ENCODE measurements at places on chromosomes 2 and 18. TPM values are rescaled to one million over a fixed set of nuclear protein-coding genes. Genes with fewer than 3 reads are reported as not detected.

DNA sequence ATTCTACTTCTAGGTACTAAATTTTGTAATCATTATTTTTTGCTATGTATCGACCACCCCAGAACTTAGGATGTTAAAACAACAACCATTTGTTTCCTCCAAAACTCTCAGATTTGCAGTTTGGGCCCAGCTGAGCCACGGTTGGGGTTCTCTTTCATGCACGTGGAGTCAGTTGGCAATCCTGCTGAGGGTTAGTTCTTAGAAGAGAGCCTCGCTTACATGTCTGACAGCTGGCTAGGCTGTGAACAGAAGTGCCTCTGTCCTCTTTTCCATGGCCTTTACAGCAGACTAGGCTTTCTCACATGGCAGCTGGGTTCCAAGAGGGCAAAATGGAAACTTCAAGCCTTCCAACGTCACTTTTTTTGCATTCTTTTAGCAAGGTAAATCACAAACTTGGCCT, 9.3 kb upstream of the RGPD4 start:
- no peak for DNase-seq

DNA sequence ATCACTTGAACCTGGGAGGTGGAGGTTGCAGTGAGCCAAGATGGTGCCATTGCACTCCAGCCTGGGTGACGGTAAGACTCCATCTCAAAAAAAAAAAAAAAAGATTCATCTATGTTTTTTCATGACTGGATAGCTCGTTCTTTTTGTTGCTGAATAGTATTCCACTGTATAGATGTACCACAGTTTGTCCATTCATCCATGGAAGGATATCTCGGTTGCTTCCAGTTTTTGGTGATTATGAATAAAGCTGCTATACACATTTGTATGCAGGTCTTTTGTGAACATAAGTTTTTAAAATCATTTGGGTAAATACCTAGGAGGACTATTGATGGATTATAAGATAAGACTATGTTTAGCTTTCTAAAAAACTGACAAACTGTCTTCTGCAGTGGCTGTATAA, 90.8 kb downstream of the ACOXL start:
- DNase-seq = no peak

DNA sequence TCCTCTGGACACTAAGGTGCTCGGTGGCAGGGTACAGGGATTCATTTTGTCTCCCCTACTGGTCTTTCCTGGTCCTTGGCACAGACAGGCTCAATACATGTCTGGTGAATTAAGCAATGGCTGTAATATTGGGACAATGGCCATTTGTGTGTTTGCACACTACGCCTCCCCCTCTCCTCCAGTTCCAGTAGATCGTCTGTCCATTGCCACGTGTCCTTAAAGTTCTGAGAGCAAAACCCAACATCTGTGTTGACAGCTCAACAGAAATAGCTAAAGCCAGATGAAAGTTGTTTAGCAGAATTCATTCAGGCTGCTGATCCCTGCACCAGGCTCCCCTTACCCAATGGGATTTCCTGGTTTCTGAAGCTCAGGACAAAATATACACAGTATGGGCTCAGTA, 9.0 kb upstream of the FABP1 start:
- no peak for DNase-seq

GRCh38 chr2:186984966-186985365, 136.0 kb upstream of the ZSWIM2 start:
- DNase-seq = no peak

DNA sequence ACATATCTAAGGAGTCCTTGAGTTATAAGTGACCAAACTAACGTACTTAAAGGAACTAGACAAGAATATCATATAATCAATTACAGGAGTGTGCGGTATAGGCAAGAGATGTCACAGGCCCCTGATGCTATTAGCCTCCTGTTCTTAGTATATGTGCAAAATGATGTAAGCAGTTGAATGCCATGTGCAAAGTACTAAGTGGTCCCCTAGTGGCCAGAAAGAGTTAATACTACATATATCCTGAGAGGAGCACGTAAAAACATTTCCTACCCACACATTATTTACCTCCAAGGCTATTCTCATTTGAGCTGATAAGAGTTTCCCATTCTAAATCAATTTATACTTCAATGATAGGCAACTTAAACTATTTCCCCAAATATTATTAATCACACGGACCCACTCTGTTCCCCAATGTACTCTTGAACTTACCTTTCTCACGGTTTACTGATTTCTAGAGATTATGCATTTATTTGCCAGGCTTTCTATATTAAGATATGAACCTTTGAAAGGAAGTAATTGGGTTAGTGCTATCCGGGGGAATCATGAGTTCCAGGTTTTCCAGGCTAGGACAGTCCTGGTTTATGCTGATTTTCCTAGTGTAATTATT, 158.0 kb upstream of the KLHL14 start:
- DNase-seq = peak; percentile 72

DNA sequence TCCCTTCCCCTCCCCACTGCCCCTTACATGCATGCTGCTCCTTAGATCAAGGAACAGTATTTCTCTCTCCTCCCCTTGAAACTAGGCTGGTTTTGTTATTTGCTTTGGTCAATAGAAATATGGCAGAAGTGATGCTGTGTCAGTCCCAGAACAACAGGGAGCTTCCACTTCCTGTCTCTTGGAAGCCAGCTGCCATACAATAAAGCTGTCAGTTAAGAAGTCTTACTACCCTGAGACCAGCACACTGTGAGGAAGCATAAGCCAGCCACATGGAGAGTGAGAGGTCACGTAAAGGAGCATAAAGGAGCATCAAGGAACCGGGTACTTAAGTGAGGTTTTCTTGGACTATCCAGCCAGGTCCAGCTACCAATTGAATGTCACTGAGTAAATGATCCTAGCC, 126.6 kb downstream of the NOL4 start:
- no peak for DNase-seq

GRCh38 chr18:32303400-32303799, 113.6 kb downstream of the MEP1B start:
- DNase-seq = no peak

The OTX1 gene
- total RNA-seq = 0.64 TPM

- no peak for DNase-seq
Observed at GRCh38 chr18:34548120-34548972, 161.8 kb upstream of the DTNA start.

DNA sequence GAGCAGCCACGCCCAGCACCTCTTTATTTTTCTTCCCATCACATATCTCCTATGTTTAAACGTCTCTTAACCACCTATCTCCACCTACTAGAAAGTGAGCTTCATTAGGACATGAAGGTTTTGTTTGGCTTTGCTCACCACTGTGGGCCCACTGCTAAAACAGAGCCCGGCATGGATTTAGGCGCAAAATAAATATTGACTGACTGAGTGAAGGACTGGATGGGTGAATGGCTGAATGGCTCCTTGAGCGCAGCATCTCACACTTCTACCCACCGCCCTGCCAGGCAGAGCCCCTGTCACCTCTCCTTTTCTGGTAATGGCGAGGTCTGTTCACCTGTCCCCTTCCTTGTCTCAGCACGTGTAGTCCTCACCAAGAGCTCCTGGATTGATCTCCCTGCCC, 10.1 kb downstream of the CAPG start:
- DNase-seq = no peak

The TBR1 gene
- total RNA-seq = 0.02 TPM

DNA sequence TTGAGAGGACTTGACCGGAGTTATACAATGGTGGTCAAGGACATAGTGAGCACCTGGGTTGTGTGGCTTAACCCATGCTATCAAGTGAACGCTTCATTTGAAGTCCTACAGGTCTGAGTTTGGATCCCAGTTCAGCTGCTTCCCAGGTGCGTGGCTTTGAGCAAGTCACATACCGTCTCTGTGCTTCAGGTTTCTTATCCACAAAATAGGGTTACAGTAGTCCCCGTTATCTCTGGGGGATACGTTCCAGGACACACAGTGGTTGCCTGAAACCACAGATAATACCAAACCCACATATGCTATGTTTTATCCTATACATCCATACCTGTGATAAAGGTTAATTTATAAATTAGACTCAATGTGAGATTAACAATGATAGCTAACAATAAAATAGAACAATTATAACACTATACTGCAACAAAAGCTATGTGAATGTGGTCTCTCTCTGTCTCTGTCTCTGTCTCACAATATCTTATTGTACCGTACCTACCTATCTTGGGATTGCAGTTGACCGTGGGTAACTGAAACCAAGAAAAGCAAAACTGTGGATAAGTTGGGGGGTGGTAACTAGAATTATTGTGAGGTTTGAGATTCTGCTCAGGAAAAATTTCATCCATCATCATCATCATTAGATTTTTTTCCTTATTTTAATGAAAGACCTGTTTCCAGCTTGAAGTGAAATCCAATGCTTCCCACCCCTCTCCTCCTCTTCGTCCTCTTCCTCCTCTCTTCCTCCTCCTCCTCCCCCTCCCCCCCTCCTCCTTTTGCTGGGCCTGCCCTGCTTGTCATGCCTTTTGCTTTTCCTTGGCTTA, 22.7 kb downstream of the LBH start:
- no peak for DNase-seq

- DNase-seq = no peak
Observed at GRCh38 chr2:11699686-11700670, 30.0 kb upstream of the NTSR2 start.

DNA sequence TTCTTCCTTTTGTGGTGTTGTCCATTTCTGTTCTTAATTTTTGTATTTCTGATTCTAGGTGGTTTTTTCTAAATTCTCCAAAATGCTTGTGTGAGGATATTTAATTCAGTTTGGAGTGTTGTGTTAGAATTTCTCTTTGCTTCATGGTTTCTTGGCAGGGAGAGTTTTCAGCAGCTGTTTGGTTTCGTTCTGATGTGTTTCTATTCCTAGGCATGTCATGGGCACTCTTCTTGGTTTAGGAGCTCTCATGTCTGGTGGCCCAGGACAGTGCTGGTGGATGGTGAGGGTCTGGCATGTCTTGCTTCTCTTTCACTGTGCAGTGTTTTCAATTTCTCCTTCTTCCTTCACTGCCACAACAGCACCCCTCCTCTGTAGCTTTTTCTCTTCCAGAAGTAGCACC, 52.9 kb downstream of the OSBPL6 start:
- no peak for DNase-seq

DNA sequence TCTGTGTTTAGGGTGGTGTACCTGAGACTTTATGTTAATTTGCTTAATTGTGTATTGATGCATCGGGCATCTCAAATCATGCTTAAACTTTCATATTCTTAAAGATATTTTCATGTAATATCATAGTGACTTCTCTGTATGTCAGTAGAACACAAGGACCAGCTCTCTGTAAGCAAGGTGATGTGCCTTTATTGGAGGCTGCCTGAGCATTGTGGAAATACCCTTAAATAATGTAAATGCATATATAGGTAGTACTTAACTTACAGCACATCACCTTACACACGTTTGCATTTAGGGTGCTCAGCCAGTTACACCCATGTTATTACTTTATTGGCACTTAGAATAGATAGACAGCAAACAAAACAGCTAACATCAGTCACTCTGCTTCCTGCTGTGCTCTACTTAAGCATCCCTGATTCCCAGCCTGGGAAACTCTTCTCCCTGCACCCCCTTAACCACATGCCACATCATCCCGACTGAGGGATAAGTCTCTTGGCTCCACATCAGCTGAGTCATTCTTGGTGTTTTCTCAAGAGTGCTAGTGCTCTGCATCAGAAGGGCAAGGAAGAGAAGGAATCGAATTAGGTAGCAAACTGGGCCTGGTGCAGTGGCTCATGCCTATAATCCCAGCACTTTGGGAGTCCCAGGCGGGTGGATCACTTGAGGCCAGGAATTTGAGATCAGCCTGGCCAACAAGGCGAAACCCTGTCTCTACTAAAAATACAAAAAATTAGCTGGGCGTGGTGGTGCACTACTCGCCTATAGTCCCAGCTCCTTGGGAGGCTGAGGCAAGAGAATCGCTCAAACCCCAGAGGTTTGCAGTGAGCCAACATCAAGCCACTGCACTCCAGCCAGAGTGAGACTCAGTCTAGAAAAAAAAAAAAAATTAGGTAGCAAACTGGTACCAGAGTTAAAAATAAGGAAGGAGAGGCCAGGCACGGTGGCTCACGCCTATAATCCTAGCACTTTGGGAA, 108.7 kb downstream of the MAP3K20 start:
- DNase-seq = peak; percentile 97

DNA sequence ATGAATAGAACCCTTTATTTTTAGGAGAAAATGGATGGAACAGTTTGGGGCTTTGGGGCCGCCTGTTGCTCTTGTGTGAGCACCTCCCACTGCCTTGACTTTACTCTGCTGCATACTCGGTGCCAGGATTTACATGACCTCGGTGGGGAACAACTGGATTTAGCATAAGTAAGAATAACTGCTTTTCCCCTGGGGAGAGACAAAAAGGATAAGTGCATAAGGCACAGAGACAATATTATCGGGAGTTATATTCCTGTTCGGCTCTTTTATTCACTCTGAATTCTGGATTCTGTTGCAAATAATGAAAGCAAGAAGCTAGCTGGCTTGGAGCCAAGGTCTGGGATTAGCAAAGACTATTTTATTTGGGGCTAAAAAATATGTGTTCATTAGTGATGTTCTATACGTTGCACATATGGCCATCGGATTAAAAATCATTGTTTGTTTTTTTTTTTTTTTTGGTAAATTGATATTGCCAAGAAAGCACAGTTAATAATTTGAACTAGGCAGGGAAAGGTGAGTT, 69.8 kb downstream of the CYBRD1 start:
- DNase-seq = no peak

DNA sequence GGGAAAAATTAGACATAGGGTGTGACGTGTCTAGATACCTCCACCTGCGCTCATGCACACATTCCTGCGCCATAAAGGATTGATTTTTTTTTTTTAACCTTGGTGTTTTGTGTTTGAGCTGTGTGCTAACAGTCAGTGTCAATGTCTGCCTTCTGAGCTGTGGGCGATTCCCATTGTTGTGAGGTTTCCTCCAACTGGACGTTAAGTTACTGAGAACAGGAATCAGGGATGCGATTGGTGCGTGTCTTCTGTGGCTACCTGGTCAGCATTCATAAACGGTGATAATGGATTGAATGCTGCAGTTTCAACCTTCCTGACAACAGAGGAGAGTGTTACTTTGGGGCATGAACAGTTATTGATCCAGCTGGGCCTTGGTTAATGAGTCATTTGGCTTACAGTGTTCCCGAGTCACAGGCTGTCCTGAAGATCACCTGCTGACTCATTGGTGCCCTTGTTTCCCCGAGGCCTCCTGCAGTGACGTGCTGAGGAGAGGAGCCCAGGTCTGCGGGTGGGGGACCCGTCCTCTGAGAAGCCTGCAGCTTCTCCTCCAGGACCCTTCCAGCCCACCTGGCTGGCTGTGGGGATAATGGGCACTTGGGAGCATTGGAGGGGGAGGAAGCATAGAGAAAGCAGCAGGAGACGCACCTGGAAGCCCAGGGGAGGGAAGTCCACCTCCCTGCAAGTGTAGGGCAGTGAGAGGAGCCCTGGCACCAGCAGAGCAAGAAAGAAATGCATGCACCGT, 25.8 kb upstream of the CABYR start:
- no peak for DNase-seq

- DNase-seq = no peak
Observed at GRCh38 chr18:75054046-75054445, 154.9 kb downstream of the PTGR3 start.

The YES1 gene
- total RNA-seq = 95.7 TPM

GRCh38 chr2:200985799-200986198, 22.3 kb upstream of the ORC2 start:
- DNase-seq = no peak
